Psoas muscle (tissue), 8 donors: ENCODE measurements at places on chromosomes 16 and 17. TPM values are rescaled to one million over a fixed set of nuclear protein-coding genes. Genes with fewer than 3 reads are reported as not detected.

The HMOX2 gene
- total RNA-seq = 20.8 TPM

DNA sequence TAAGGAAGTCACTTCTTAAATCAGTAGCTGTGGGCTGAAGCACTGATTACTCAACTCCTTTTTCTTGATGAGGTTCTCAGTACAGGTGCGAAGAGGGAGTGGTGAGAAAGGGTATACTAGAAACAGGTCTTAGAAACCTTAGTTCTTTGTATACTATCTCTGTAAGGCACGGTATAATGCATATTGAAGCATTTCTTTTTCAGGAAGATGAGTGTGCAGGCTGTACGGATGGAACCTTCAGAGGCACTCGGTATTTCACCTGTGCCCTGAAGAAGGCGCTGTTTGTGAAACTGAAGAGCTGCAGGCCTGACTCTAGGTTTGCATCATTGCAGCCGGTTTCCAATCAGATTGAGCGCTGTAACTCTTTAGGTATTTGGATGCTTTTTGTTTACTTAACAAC is 39.2 kb downstream of the CYLD start:
- H3K27ac ChIP-seq = no peak overlapping the region
- H3K4me1 ChIP-seq = peaks cover 12% of the 10 kb centered on the region
- peaks cover 12% of the 10 kb centered on the region for H3K36me3 ChIP-seq

GRCh38 chr17:39934324-39934723 is 6.8 kb downstream of the LRRC3C start:
- H3K27ac ChIP-seq = peak overlapping the region; percentile 61
- H3K36me3 ChIP-seq = no peaks in the 10 kb centered on the region
- no peaks in the 10 kb centered on the region for H3K27me3 ChIP-seq
- DNase-seq = no peak
- peaks cover 22% of the 10 kb centered on the region for H3K4me1 ChIP-seq

DNA sequence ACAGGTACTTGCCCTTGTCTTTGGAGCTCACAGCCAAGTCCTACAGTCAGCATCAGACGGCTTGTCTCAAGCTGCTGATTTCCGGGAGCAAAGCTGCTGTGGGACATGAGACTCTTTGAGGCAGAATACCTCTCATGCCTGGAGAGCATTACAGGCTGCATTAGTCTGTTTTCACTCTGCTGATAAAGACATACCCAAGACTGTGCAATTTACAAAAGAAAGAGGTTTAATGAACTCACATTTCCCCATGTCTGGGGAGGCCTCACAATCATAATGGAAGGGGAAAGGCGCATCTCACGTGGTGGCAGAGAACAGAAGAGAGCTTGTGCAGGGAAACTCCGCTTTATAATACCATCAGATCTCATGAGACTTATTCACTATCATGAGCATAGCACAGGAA is 661.2 kb downstream of the WWOX start:
- DNase-seq = no peak
- H3K4me1 ChIP-seq = no peaks in the 10 kb centered on the region
- H3K27me3 ChIP-seq = no peaks in the 10 kb centered on the region
- no peaks in the 10 kb centered on the region for H3K36me3 ChIP-seq
- no peak overlapping the region for H3K27ac ChIP-seq

DNA sequence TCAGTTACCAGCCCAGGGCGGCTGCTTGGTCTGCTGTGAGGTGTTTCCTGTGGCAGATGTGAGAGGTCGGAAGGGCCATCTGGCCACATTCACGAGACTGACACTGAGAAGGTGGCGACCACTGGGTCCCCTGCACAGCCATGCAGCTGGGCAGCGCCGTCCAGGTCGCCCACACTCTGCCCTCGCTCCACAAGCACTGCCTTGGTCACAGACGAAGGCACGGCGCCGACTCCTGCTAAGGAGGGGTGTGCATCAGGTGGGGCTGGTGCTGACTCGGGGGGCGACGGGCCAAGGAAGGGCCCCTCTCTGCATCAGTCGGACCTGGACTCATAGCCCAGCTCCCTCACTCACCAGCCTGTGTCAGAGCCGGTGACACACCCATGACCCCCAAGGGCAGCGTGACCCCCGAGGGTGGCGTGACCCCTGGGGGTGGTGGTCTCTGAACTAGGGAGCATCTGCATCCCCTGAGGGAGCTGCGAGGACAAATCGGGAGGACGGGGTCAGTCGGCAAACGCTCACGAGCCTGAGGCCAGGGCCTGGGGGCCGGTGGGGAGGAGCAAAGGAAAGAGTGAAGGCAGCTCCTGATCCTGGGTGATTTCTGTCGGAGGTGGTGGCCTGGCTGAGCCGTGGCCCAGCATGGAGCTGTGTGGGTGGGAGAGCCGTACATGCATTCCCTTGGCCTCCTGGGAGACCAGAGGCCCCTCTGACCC is 30.4 kb downstream of the NME3 start:
- no peaks in the 10 kb centered on the region for H3K27me3 ChIP-seq
- H3K4me3 ChIP-seq = no peak overlapping the region
- no peaks in the 10 kb centered on the region for H3K4me1 ChIP-seq
- peaks cover 36% of the 10 kb centered on the region for H3K36me3 ChIP-seq
- H3K27ac ChIP-seq = no peak overlapping the region

DNA sequence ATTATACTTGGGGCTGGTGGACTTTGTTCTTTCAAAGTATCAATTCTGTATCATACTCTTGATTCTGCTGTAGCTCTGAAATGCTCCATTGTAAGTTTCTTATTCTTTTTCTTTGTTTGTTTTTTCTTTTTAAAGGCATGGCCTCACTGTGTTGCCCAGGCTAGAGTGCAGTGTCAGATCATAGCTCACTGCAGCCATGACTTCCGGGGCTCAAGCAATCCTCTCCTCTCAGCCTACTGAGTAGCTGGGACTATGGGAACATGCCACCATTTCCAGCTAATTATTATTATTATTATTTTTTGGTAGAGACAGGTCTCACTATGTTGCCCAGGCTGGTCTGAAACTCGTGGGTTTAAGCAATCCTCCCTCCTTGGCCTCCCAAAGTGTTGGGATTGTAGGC is 38.9 kb upstream of the METTL9 start:
- H3K4me1 ChIP-seq = peaks cover 6% of the 10 kb centered on the region
- no peaks in the 10 kb centered on the region for H3K27me3 ChIP-seq
- H3K27ac ChIP-seq = no peak overlapping the region

DNA sequence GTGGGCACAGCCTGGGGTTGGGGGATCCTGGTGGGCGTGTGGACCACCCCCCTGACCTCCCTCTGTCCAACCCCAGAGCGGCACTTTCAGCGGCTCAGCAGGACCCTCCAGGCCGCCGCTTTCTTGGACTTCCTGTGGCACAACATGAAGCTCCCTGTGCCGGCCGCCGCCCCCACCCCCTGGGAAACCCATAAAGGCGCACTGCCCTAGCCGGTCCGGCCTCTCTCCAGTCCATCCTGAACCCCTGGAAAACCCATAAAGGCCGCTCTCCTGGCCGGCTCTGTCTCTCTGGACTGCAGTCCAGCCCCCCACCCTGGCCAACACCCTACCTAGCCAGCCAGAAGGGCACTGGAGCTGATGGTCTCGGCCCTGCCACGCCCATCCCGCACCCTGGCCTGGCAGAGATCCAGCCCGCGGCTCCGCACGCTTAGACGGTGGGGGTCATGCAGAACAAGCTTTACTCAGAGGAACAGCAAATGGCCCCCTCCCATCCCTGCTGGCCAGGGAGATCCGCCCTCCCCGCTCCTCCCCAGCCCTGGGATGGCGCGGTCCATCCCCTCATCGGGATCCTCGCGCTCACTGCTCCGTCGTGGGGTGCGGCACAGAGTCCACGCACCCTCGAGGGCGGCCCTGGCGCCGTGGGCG is 2.7 kb downstream of the NOXO1 start:
- no peak overlapping the region for H3K4me3 ChIP-seq
- no peak for DNase-seq
- no peak overlapping the region for H3K27ac ChIP-seq
- H3K27me3 ChIP-seq = no peaks in the 10 kb centered on the region
- H3K36me3 ChIP-seq = peaks cover 50% of the 10 kb centered on the region

DNA sequence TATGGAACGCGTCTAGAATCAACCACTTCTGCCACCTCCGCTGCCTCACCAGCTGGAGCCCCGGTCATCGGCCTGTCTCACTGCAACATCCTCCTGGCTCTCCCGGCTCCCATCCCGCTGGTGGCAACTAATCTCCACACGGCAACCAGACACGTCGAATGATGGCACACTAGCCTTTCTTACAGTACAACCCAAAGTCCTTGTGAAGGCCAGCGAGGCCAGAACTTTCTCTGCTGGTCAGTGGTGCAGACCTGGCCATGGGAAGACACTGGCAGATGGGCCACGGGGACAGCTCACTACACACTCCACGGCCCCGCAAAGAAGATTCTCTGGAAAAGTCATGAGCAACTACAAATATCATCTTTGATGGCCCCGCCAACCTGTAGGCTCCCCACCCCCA is 117.6 kb downstream of the RMI2 start:
- H3K4me3 ChIP-seq = no peak overlapping the region
- H3K27ac ChIP-seq = no peak overlapping the region
- H3K36me3 ChIP-seq = no peaks in the 10 kb centered on the region
- no peaks in the 10 kb centered on the region for H3K27me3 ChIP-seq

GRCh38 chr17:51536627-51537026 is 276.3 kb downstream of the UTP18 start:
- H3K36me3 ChIP-seq = no peaks in the 10 kb centered on the region
- DNase-seq = no peak
- no peaks in the 10 kb centered on the region for H3K4me1 ChIP-seq
- no peak overlapping the region for H3K27ac ChIP-seq
